Trophoblast cell (in vitro differentiated cells and primary cell): ENCODE measurements at places on chromosomes 7 and 10.
A peak's percentile ranks its signal among the peaks of the same experiment; 100 is the strongest.

DNA sequence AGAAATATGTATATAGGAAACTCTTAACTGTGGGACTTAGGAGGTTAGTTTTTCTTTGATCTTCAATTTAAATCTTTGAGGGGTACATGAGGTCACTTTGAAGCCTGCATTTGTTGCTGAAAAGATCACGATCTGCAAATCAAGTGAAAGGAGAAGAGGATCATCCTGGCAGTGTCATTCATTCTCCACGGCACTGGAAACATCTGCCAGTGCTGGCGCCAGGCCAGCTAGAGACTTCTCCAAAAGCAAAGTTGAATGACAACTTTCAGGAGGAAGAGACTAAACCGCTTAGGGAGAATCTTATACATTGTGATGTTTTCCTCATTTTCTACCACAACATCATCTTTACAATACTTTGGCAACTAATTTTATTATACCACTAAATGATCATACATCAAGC is 42.5 kb downstream of the MRC1 start:
- DNase-seq: peak; percentile 34

DNA sequence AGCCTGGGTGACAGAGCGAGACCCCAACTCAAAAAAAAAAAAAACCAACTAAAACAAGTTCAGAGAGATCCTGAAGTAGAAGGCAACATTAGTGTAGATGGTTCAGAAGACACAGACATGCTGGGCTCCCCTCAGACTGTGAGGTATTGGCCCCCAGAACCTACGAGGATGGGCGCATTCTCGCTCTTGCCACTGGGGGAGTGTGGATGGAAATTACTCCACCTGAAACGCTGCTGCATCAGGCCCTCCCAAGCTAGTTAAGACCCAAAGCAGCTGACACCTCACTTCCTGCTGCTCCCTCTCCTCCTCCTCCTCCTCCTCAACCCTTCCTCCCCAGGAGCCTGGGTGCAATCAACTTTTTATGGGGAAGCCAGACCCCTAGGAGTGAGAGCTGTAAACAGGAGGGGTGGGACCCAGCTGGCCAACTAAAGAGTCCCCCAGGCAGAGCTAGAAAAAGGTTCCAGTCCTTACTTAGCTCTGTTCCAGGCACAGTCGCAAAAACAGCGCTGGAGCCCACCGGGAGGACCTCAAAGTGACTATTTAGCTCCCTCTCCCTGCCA is 7.4 kb downstream of the SH3PXD2A start:
- no peak for DNase-seq

DNA sequence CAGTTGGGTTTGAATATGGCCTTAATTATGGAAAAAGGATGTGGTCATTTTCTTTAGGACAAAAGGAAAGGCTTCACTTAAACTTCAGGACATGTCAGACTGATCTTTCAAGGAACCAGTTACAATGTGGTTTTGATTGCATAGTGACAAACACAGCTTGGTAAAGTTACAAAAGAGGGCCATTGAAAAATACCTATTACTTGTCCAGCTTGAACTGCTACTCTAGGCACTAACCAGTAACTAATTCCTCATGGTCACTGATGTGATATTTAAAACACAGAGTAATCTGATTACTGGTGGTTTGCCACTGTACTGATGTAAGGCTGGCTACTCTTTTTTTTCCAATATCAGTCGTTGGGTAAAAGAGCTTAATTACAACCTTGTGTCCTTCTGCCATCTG is 22.6 kb downstream of the TES start:
- no peak for DNase-seq

GRCh38 chr7:24835643-24836042 is 78.4 kb upstream of the GSDME start:
- no peak for DNase-seq

DNA sequence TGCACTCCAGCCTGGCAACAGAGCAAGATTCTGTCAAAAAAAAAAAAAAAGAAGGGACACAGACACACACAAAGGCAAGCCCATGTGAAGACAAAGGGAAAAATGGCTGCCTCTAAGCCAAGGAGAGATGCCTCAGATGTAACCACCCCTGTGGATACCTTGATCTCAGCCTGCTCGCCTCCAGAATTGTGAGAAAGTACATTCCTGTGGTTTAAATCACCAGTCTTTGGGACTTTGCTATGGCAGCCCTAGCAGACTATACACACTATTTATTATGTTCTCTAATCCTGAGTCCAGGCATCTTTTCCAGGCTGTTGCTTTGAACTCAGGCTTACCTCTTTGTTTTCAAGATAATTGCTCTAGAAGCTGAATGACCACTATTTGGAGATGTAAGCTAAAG is 494.3 kb downstream of the GALNT17 start:
- no peak for DNase-seq

GRCh38 chr7:25255611-25256332 is 27.5 kb upstream of the NPVF start:
- DNase-seq: no peak

DNA sequence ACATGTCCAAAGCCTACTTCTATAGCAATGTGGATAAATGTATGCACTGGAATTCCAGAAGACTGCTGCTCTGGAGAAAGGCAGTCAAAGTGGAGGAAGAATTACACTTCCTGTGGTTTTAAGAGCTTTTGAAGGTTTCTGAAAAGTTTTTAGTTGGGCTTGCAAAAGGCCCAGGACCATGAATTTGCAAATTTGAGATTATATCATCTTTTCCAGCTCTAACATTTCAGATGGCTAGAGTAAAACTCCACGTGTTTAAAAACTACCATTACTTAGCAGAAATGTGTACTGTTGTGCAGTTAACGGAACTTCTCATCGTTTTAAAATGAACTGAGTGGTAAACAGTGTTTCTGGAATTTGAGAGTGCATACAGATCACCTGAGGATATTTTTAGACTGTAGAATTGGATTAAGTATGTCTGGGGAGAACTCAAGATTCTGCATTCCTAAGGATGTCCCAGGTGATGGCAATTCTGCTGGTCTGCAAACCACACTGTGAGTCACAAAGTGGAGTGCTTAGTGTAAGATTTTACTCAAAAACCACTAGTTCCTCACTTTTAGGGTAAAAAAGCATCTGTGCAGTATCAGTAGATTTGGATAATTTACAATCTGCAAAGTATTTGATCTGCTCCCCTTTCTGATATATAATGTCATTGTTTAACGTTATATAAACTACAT is 32.9 kb upstream of the CCDC71L start:
- peak; percentile 61 for DNase-seq

GRCh38 chr10:24645784-24646183 is 77.9 kb downstream of the ARHGAP21 start:
- DNase-seq: no peak

DNA sequence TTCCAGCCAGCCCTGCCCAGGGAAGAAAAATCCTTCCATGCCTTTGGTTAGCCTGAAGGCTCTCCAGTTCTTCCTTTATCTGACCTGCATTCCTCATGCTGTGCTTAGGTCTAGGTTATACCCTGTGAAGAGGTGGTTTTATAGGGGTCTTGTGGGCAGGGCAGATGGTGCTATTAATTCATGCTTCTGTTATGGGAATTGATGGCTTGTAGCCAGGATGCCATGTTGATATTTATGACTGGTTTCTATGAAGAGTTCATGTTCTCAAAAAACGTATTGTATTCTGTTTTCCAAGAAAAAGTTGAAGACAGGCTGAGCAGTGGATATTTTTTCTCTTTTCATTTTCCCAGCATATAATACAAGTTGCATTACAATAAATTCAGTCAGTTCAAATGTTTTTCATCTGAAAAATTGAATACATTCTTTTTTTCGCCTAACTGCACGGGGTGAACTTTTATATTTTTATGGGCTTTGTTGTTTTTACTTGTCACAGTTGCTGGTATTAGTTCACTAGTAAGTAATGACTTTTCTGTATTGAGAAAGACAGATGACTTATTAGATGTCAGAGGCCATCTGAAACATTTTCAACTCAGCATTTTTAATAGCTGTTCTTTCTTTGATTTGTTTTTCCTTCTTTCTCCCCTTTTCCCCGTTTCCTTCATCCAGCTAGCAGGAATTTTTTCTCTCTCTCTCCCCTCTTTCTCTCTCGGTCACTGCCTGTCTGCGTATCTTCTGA is 322.8 kb downstream of the LRMDA start:
- no peak for DNase-seq

- DNase-seq: no peak
These were observed 114.8 kb downstream of the SPAG6 start for GRCh38 chr10:22460101-22460500.

- no peak for DNase-seq
These were observed 1.2 kb upstream of the ATP6V0E2 start for GRCh38 chr7:149872419-149873073.

- no peak for DNase-seq
These were observed 407.5 kb upstream of the PRKCQ start for GRCh38 chr10:6987536-6987945.

DNA sequence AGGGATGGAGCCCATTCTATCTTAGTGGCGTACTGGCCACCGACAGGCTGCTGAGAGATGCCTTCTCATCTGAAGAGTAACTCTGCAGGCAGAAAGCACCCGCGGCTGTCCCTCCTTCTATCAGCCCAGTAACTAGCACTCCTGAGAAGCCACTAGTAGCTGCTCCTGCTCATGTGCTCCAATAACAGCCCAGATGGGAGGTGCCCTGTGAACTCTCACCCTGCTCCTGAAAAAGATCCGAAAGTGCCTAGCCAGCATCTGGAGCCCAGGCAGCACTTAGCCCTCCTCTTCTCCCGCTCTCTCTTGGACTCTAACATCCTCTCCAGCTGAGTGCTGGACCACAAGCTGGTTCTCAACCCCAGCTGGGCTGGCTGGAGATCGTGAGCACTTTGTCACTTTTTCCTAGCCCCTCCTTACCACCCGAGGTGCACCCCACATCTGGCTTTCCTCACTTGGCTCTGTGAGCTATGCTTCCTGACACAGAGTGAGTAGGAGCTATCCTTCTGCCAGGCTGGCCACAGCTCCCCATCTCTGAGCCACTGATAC is 239.2 kb downstream of the GRID1 start:
- no peak for DNase-seq

DNA sequence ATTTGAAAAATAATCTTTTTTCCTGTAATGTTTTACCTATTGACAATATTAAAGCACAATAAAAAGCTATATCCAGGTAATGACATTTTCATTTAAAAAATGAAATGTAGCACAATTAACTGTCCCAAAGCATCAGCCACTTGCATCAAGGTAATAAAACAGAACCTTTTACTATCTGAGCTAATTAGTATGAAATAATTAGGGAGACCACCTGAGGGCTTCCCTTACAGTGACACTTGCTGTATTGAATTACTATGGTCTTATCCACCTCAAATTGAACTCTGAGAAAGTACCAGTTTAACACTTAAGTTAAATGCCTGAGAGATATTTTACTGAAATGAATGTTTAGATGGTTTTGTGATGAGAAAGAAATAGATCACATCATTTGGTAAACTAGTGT is 119.4 kb upstream of the DKK1 start:
- no peak for DNase-seq

GRCh38 chr10:76073524-76073923 is 642.1 kb downstream of the LRMDA start:
- DNase-seq: no peak

- no peak for DNase-seq
These were observed 178.2 kb upstream of the RHEB start for GRCh38 chr7:151697942-151698341.

- DNase-seq: no peak
These were observed 132.3 kb upstream of the BMPER start for GRCh38 chr7:33773053-33773452.

DNA sequence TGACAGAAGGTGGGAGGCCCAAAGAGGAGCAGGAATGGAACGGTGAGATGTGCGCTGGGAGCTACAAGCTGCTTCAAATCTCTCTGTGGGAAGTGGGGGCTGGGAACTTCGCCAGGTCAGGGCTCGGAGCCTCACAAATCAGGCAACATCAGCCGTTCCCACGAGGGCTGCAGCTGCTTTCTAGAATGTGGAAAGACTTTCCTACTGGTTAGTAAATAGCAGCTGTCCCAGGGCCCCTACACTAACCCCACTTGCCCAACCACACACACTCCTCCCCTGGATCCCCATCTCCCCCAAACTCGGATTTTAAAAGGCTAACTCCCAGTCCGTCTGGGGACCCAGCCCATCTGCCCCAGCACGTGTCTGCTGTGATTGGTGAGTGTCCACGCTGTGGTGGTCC is 40.6 kb upstream of the PITRM1 start:
- DNase-seq: no peak

DNA sequence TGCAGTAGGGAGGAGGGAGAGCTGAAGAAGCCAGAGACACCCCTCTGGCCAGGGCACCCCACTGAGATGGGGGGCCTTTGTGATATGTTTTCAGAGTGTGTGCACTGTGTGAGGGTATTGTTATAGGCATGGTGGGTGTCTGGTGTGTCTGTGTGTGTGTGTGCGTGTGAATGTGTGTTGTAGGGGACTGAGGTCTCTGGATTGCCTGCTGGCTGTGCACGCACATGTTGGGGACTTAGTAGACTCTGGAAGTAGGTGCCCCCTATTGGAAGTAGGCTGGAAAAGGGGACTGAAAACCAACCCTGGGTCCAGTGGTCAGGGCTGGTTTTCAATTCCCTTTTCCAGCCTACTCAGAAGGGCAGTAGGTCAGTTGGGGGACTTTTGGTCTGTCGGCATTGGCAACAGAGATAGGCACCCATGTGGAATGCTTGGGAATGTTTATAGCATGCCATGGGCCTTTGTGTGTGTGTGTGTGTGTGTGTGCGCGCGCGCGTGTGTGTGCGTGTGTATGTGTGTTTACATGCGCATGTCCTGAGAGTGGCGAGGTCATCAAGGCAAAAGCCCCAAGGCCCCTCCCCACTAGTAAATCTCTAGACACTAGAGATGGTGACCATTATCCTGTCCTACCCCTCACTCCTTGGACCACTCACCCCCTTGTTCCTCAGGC is 78.8 kb downstream of the HIF1AN start:
- DNase-seq: no peak

- DNase-seq: no peak
These were observed 468.1 kb upstream of the NRP1 start for GRCh38 chr10:33802566-33802965.

DNA sequence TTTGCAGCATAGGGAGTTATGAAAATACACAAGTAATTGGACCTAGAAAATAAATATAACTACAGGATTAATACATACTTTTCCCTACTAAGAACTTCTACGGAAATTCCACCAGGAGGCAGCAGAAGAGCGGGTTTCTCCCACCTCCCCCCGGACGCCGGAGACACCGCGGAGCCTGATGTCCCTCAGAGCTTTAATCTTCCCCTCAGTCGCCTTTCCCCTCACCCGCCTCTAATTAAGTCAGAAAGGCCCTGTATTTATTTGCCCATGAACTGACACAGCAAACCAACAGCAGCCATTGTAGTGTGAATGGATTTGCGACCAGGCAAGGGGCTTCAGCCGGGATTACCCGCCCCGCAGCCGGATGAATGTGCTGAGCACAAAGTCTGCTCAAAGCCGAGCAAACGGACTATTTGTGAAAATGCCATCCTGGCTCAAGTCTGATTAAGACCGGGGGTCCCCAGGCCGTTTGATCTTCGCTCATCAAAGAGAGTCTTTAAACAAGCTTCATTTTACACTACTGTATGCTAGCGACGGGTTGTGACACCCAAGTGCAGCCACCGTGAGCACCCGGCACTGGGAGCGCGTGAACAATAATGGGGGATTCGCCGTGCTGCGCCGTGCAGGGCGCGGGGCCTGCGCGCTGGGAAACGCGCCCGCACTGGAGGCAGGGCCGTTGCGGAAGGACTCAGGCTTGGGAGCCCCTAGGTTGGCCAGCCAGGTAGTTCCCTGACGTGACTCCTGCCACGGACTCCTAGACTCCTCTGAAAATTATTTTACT is 5.6 kb upstream of the DKK1 start:
- DNase-seq: peak; percentile 44
